CD8-positive, alpha-beta memory T cell (primary cell): ENCODE measurements at places on chromosomes 6 and 20. TPM values are rescaled to one million over a fixed set of nuclear protein-coding genes. Genes with fewer than 3 reads are reported as not detected.

The TMEM200A gene
- total RNA-seq = 1.4 TPM

GRCh38 chr6:129615496-129615895 lies 94.5 kb downstream of the ARHGAP18 start:
- no peaks in the 10 kb centered on the region for H3K4me1 ChIP-seq
- no peaks in the 10 kb centered on the region for H3K36me3 ChIP-seq
- no peak for DNase-seq
- no peak overlapping the region for H3K4me3 ChIP-seq
- H3K27ac ChIP-seq = no peak overlapping the region

- no peaks in the 10 kb centered on the region for H3K27me3 ChIP-seq
- H3K4me3 ChIP-seq = no peak overlapping the region
- no peak overlapping the region for H3K27ac ChIP-seq
- H3K4me1 ChIP-seq = no peaks in the 10 kb centered on the region
Measured at GRCh38 chr20:4328541-4328940, 313.2 kb upstream of the RNF24 start.

- H3K4me3 ChIP-seq = peak within 1 kb of the TSS; percentile 67
- H3K4me1 ChIP-seq = peaks cover 17% of the 10 kb centered on the region
- peak within 1 kb of the TSS; percentile 51 for H3K27ac ChIP-seq
- DNase-seq = peak; percentile 61
Measured at GRCh38 chr6:148746363-148747144, at the start of gene UST. Gene UST, plus strand, starts transcription at chr6:148747030. Its CDS starts 401 bp downstream, at chr6:148747431.

The CTAGE9 gene
- not detected for total RNA-seq

The CDSN gene
- total RNA-seq = not detected

- no peaks in the 10 kb centered on the region for H3K4me1 ChIP-seq
- no peak for DNase-seq
- no peak overlapping the region for H3K27ac ChIP-seq
- H3K4me3 ChIP-seq = no peak overlapping the region
Measured at GRCh38 chr6:4491501-4492260, 284.5 kb upstream of the CDYL start.

The BTBD3 gene
- total RNA-seq = 0.80 TPM

GRCh38 chr20:46179862-46180261 lies 61.7 kb downstream of the CD40 start:
- no peaks in the 10 kb centered on the region for H3K36me3 ChIP-seq
- H3K4me1 ChIP-seq = no peaks in the 10 kb centered on the region

DNA sequence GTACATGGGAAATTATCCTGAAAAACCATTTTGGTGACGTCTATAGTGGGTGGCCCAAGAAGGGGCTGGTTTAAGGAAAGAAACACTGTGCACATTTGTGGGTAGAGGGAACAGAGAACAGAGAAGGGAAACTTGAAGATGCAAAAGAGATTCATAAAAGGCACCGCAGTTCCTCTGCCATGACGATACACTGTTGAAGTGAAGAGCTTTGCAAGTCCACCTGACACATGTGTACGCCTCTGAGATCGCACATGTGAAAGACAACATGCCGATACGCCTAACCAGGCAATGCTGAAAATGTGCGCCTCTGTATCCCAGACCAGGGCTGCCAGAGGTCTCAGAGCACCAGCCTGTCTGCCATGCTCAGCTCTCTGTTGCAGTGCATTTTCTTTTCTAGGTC lies 180.9 kb downstream of the KIF16B start:
- H3K27me3 ChIP-seq = no peaks in the 10 kb centered on the region
- no peak for DNase-seq
- H3K27ac ChIP-seq = no peak overlapping the region
- H3K4me3 ChIP-seq = no peak overlapping the region
- H3K4me1 ChIP-seq = no peaks in the 10 kb centered on the region
- H3K36me3 ChIP-seq = no peaks in the 10 kb centered on the region

GRCh38 chr20:46710153-46710913 lies 884 bp downstream of the SLC2A10 start:
- H3K4me1 ChIP-seq = peaks cover 5% of the 10 kb centered on the region
- H3K4me3 ChIP-seq = no peak overlapping the region
- DNase-seq = no peak
- H3K36me3 ChIP-seq = no peaks in the 10 kb centered on the region
- no peak overlapping the region for H3K27ac ChIP-seq

DNA sequence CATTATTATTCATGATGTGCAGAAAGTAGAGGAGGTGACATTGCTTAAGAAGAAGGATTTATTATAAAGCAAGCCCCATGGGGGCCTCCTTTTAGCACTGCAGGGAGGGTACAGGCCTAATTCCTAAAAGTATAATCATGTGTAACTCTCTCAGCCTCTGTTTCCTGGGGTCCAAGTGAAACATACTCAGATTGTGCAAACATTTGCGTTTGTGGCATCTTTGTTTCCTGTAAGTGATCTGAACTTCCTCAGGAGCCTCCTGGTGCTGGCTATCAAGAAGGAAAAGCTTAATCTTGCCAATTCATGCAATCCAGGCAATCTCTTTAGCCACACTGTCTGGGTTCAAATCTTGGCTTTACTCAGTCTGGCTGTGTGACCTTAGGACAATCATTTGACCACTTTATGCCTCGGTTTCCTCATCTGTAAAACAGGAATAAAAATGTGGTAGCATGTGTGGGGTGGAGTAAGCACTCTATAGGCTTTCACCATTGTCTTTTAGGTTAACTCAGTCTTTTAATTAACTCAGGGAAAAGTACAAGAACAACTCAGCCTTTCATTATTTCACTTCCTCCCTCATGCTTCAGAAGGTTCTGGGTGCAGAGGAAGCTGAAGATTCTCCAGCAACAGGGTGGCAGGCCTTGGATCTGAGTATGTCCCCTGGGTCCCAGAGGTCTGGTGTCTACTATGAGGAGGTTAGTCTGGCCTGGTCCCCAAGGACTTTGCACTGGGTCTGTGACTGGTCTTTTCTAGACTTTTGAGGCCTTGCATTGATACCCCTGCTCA lies 831 bp upstream of the SIRPB2 start:
- no peak overlapping the region for H3K27ac ChIP-seq
- no peak for DNase-seq
- H3K4me3 ChIP-seq = no peak overlapping the region

The RFX6 gene
- not detected for total RNA-seq

GRCh38 chr6:17688481-17688880 lies 18.2 kb downstream of the NUP153 start:
- no peaks in the 10 kb centered on the region for H3K27me3 ChIP-seq
- H3K4me1 ChIP-seq = peaks cover 30% of the 10 kb centered on the region
- H3K36me3 ChIP-seq = no peaks in the 10 kb centered on the region
- DNase-seq = no peak
- no peak overlapping the region for H3K4me3 ChIP-seq

The HSPA1L gene
- 3.5 TPM for total RNA-seq

DNA sequence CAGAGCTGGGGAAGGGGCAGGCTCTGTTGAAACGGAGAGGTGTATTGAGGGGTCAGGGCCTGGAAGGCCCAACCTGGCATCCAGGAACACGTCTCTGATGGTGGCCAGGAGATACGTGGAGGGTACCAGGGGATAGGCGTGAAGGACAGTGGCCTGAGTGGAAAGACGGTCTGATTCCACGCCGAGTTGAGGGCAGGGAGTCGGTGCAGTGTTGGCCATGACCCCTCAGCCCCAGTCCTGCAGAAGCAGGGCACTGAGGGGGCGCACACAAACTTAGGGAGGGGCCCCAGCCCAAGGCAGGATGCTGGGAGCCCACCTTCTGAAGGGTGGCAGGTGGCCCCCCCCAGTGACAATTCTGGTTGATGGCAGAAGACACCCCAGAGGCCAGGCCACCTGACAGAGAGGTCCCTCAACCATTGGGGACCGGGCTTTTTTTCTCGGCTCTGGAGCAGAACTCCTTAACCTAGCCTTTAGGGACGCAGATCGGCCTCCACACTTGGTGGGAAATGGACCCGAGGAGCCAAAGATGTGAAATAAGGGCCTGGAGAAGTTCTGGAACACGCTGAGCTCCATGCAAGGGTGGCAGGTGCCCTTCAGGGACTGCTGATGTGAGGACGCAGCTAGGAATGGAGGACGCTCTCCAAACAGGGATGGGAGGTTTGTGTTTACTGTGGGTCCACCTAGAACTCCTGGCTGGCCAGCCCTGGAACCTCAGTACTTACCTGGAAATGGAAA lies 91.0 kb downstream of the TMEM242 start:
- no peaks in the 10 kb centered on the region for H3K27me3 ChIP-seq
- peaks cover 25% of the 10 kb centered on the region for H3K4me1 ChIP-seq
- H3K36me3 ChIP-seq = no peaks in the 10 kb centered on the region
- no peak for DNase-seq
- no peak overlapping the region for H3K4me3 ChIP-seq
- H3K27ac ChIP-seq = no peak overlapping the region

The SLC17A9 gene
- 26.8 TPM for total RNA-seq

DNA sequence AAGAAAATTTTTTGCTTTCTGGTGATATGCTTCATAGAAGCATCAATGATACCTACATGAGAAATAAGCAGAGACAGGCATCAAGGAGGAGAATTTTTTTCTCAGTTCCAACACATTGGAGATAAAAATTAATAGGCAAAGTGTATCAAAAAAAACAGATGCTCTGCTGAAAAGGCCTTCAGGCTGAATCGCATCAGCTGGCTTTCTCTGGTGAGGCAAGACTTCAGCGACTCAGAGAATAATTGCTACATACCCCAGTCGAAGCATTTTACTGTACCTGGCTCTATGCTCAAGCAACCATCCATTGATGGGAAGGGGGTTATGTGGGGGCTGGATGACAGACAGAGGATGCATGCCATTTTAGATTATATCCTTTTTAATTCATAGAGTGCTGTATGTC lies 415.1 kb downstream of the TFAP2A start:
- H3K36me3 ChIP-seq = no peaks in the 10 kb centered on the region
- DNase-seq = no peak
- H3K4me1 ChIP-seq = no peaks in the 10 kb centered on the region
- H3K4me3 ChIP-seq = no peak overlapping the region
- H3K27ac ChIP-seq = no peak overlapping the region
- H3K27me3 ChIP-seq = no peaks in the 10 kb centered on the region

- H3K36me3 ChIP-seq = no peaks in the 10 kb centered on the region
- no peak overlapping the region for H3K27ac ChIP-seq
- no peaks in the 10 kb centered on the region for H3K27me3 ChIP-seq
- peaks cover 48% of the 10 kb centered on the region for H3K4me1 ChIP-seq
- DNase-seq = no peak
Measured at GRCh38 chr6:36752187-36752885, 54.7 kb downstream of the RAB44 start.

GRCh38 chr6:53673162-53673727 lies 7.7 kb upstream of the KLHL31 start:
- no peaks in the 10 kb centered on the region for H3K27me3 ChIP-seq
- no peaks in the 10 kb centered on the region for H3K4me1 ChIP-seq
- H3K36me3 ChIP-seq = no peaks in the 10 kb centered on the region
- no peak overlapping the region for H3K27ac ChIP-seq

The NOX3 gene
- not detected for total RNA-seq

DNA sequence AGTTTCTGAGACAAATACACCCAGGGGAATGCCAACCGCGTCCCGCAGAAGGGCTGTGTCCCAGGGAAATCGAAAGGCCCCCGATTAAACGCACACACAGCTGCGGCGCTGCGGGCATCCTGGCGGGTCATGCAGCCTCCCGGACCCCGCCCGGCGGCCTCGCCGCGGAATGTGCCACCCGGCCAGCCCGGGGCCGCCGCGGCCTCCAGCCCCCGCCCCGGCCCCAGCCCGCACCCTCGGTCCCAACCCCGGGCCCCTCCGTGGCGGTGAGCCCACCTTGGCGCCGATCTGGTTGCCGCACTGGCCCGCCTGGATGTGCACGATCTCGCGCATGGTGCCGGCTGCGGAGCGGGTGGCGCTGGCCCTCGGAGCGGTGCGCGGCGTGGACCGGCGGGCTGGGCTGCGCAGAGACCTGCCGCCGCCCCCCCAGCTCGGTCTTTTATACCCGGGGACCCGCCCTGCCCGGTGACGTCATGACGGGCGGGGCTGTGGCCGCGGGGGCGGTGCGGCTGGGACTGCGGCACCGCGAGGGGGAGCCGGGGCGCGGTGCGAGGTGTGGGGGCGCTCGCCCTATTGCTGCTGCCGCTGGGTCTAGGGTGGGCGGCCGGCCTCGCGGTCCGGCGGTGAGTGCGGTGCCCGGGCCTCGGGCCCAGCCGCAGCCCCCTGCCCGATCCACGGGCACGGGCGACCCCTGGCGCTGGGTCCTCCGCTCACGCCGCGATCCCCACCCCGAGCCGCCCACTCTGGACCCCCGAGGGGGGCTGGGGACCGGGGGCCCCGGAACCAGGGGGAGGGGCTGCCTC lies at the start of gene TUBB2A:
Gene TUBB2A, minus strand, starts transcription at position 414 of the 803 bp plus-strand sequence. Its CDS starts 81 bp downstream, at position 333.
- DNase-seq = peak; percentile 85
- peak within 1 kb of the TSS; percentile 84 for H3K4me3 ChIP-seq
- peaks cover 22% of the 10 kb centered on the region for H3K4me1 ChIP-seq
- H3K27me3 ChIP-seq = no peaks in the 10 kb centered on the region

- no peak for DNase-seq
- H3K4me3 ChIP-seq = no peak overlapping the region
- no peaks in the 10 kb centered on the region for H3K27me3 ChIP-seq
- no peaks in the 10 kb centered on the region for H3K4me1 ChIP-seq
Measured at GRCh38 chr6:11868392-11868791, 89.8 kb upstream of the ADTRP start.

GRCh38 chr20:6058684-6059295 lies 4.9 kb upstream of the LRRN4 start:
- DNase-seq = no peak
- no peak overlapping the region for H3K27ac ChIP-seq
- no peak overlapping the region for H3K4me3 ChIP-seq
- no peaks in the 10 kb centered on the region for H3K36me3 ChIP-seq
- no peaks in the 10 kb centered on the region for H3K4me1 ChIP-seq

DNA sequence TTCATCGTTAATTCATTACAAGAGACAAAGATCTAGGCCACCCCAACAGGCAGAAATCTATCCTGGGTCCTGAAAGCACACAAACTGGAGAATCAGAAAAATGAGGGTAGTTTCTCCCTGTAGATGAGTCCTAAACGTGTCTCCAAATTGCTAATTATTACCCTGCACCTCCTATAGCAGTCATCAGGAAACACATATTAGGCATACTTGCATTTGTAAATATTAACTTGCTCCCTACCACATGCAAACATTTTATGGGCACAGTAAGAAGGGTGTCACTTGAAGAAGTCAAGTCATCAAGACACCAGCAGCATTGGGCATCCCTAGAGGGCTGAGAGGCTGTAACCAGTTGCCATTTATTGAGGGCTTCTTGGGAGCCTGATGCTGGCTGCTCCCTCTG lies 17.9 kb upstream of the SIRPB1 start:
- peaks cover 8% of the 10 kb centered on the region for H3K36me3 ChIP-seq
- peaks cover 15% of the 10 kb centered on the region for H3K4me1 ChIP-seq
- no peaks in the 10 kb centered on the region for H3K27me3 ChIP-seq
- no peak overlapping the region for H3K27ac ChIP-seq
- DNase-seq = no peak

DNA sequence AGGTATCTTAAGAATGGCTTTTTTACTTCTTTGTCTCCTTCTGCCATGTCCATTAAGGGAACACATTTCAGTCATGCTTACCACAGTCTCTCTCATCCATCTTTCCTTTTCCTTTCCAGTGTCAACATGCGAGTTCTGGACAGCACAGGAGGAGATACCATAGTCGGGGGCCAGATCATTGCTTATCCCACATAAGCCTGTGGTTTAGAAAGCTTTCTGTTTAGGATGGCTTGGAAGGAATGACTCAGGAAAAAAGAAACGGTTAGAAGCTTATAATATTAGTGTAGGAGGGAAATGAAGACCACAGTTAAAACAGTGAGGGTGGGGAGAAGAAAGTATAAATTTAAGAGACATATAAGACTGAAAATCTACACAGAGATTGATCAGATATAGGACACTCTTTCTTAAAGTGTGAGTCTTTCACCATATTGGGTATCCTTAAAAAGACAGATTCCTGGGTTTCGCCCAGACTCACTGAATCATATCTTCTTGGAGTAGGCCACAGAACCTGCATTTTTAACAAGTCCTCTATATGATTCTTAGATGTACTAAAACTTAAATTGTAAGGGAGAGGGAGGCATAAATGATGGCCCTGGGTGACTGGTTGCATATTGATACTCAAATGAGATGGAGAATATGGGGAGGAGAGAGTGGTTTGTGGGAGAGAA lies 36.1 kb downstream of the DSE start:
- DNase-seq = no peak
- H3K4me3 ChIP-seq = no peak overlapping the region
- H3K27me3 ChIP-seq = no peaks in the 10 kb centered on the region
- H3K27ac ChIP-seq = no peak overlapping the region
